ENCODE measurements at places on chromosomes 11 and 22. TPM values are rescaled to one million over a fixed set of nuclear protein-coding genes. Genes with fewer than 3 reads are reported as not detected.

Gene ISX
- total RNA-seq: not detected

Gene GPHA2
- total RNA-seq: 0.47 TPM

Gene OR8D4
- not detected for total RNA-seq

Gene SLC6A5
- not detected for total RNA-seq

Gene C1QTNF6
- 24.8 TPM for total RNA-seq

Gene BTBD18
- not detected for total RNA-seq

Gene PDE2A
- total RNA-seq: 0.75 TPM

Gene RTCB
- 46.7 TPM for total RNA-seq

Gene DNAJB7
- total RNA-seq: not detected

Gene TRPC6
- not detected for total RNA-seq

Gene UNC93B1
- 26.8 TPM for total RNA-seq

Gene KCNA4
- total RNA-seq: not detected

Gene PAMR1
- total RNA-seq: not detected

Gene LRRC32
- total RNA-seq: 0.53 TPM

Gene OR5AL1
- total RNA-seq: not detected

Gene SCGB1D2
- total RNA-seq: not detected

Gene TMA7B
- total RNA-seq: 10.2 TPM

Gene SCGB2A2
- not detected for total RNA-seq

Gene SYTL2
- 35.5 TPM for total RNA-seq

Gene FADS2
- total RNA-seq: 0.73 TPM

Gene CD3E
- total RNA-seq: 581 TPM

Gene MFRP
- total RNA-seq: not detected

Gene PGA5
- total RNA-seq: not detected

Gene ENTHD1
- total RNA-seq: 0.26 TPM

Gene NPAS4
- not detected for total RNA-seq

Gene ADAMTS8
- not detected for total RNA-seq

Gene MICAL3
- total RNA-seq: 28.9 TPM

Gene OR5B2
- total RNA-seq: not detected

Gene STIM1
- total RNA-seq: 87.1 TPM

Gene CECR2
- not detected for total RNA-seq

Gene AGBL2
- 7.8 TPM for total RNA-seq

Gene TSPAN32
- total RNA-seq: 41.5 TPM

Gene APOL5
- not detected for total RNA-seq

Gene UCP2
- 325 TPM for total RNA-seq

Gene OTOG
- total RNA-seq: not detected

Gene ADM
- total RNA-seq: 0.53 TPM

Gene CSRP3
- total RNA-seq: not detected

Gene MS4A12
- not detected for total RNA-seq

Gene FIBIN
- not detected for total RNA-seq

Gene DNAJB13
- total RNA-seq: 0.30 TPM

Gene P2RY2
- total RNA-seq: not detected

Gene CRACR2B
- total RNA-seq: not detected

Gene P2RX3
- total RNA-seq: not detected

Gene LINC01488
- total RNA-seq: not detected

Gene PLEKHB1
- 53.8 TPM for total RNA-seq
